ENCODE measurements at places on chromosomes 6 and 20.

- DNase-seq, result no peak
Observed at GRCh38 chr20:40582531-40582930, 106.5 kb downstream of the MAFB start.

DNA sequence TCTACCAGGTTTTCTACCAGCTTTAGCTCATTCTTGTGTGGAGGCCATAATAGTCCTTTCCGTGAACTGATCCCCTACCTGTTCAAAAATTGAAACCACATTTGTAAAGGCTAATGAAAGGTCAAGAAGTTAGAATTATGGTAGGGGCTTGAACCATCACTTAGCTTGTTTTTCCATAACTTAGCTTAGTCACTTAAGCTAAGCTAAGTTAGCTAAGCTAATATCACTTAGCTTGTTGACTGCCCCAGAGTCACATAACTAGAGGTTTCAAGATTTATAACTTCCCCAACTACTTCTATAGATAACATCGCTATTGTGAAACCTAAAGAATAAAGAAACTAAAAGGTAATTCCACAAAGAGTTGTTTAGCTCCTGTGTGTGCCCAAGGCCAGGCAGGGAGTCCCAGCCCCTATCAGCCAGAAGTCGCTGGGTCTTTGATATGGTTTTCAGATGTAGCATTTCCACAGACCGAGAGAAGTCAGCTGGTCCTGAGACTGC is 131.8 kb downstream of the VEGFA start:
- no peak for DNase-seq

- DNase-seq, result no peak
Observed at GRCh38 chr20:54218470-54218869, 10.6 kb downstream of the PFDN4 start.

- DNase-seq, result no peak
Observed at GRCh38 chr6:89122625-89123024, 4.8 kb upstream of the SRSF12 start.

DNA sequence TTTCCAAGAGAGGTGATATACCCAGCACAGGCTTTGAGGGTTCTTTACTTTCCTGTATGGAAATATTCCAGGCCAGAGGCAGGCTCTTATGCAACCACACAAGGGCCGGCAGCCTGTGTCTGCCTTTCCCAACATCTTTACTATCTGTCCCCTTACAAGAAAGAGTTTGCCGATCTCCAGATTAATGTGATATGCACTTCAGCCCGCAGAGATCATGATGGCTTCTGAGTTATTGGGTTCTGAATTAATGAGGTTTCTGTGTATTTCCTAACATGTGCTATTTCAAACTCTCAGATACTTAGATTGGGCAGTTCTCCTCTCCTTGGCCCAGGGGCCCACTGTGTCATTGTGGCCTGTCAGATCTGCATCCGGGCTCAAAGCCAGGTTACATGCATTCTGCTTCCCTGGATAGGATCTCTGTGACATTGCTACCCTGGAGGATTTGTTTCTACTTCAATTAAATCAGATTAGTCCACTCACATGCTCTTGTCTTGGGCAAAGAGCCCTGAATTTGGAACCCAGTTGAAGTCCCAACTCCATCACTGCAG is 56.6 kb downstream of the TGM2 start:
- no peak for DNase-seq

GRCh38 chr6:10487668-10488327 is 33.4 kb upstream of the GCNT2 start:
- no peak for DNase-seq

DNA sequence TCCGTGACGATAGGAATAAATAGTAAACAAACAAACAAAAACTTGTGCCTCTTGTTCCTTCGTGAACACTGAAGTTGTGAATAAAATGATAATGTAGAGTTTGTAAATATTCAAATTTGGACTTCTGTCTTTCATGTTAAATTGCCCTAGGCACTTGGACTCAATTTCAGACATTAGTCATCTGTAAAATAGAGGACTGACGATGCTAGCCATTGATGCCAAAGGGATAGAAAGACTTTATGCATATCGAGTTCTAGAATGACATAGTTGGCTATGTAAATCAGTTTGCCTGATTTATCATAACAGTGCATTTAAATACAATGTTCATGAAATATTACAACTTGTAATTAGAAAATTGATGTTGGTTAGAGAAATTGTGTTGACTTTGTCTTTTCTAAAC is 45.9 kb upstream of the FLRT3 start:
- DNase-seq, result no peak

DNA sequence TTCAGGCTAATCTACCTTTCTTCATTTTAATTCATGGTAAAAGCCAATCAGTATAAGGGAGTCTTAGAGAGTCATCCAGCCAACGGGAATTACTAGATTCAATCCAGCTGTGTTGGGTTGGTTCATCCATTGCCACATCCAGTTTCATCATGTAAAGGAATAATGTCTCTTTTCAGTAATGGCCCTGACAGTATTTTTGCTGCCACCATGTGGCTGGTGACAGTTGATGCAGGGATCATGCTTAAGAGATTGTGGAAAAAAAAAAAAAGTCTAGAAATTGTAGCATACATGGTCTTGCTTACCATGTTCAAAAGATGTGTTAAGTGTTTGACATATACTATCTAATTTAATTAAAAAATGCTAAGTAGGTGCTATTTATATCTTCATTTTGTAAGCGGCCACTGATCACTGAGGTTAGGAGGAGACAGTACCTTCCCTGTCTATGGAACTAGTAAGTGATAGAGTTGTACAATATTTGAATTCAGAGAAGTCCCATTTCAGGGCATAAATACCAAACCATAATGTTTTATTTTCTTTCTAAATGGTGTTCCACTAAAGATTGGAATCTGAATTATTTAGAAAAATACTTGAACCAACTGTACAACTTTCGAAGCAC is 135.9 kb downstream of the KHDRBS2 start:
- no peak for DNase-seq

DNA sequence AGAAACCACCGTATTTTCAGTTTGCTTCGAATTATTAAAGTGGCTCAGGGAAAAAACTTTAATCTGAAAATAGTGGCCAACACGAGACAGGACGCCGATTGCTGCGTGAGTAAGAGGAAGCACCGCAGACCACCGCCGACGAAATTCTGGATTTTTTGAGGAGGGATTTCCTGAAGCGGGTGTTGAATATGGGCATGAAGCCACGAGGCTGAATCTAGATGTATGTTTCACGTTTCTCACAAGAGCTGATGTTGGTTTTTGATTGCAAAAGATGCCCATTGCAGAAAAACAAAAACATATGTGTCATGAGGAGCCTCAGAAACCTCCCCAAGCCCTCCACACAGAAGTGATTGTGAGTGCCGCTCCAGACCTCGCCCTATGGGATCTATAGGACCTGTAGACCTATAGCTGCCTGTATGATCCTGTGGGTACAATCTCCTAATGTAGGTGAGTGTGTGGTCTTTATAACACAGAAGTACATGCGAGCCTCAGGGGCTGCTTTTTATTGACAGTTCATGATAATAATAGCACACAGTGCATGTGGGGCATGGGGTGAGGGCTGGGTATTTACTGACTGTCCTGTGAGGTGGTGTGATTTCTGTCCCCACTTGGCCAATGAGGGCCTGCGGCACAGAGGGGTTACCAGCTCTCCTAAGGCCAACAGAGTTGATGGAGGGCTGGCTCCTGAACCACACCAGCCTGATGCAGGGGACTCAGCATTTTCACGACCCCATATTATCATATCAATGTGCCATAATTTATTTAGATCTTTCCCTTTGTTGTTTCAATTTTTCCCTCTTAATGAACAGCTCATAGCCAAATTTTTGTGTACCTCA is 243.9 kb downstream of the DLL1 start:
- DNase-seq, result no peak

GRCh38 chr6:108009894-108010293 is 51.9 kb upstream of the SEC63 start:
- DNase-seq, result no peak

GRCh38 chr20:34703424-34704176 is 544 bp upstream of the TP53INP2 start:
- DNase-seq, result no peak

DNA sequence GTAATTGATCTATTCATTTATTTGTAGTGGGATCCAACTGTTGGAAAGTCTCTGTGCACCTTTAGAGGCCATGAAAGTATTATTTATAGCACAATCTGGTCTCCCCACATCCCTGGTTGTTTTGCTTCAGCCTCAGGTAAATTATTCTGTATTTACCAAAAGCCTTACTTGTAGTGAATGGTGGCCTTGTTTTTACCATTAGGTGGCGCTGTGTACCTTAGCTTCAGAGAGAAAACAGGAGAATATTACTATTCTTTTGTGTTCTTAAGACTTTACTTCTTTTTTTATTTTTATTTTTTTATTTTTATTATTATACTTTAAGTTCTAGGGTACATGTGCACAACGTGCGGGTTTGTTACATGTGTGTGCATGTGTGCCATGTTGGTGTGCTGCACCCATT is 23.7 kb downstream of the PEX7 start:
- no peak for DNase-seq

GRCh38 chr6:99779631-99780555 is 173.3 kb downstream of the PRDM13 start:
- DNase-seq, result no peak

GRCh38 chr20:49797344-49797615 is 15.3 kb upstream of the SLC9A8 start:
- DNase-seq, result no peak

DNA sequence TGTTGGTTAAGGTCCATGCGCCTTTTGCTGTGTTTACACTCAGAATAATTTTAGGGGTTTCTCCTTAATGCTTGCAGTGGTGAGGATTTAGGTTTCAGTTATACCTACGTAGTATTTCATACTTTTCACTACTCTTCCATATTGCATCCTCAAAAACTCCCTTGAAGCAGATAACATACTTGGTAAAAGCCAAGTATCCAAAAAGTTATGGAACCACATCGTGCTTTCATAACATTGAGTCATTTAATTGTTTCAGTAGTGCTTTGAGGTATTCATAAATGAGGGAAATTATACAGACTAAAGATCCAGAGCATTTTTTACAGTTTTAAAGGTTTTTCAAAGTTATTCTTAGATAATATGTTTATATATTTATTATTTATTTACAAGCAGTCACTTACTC is 4.0 kb upstream of the ATXN1 start:
- DNase-seq, result no peak

DNA sequence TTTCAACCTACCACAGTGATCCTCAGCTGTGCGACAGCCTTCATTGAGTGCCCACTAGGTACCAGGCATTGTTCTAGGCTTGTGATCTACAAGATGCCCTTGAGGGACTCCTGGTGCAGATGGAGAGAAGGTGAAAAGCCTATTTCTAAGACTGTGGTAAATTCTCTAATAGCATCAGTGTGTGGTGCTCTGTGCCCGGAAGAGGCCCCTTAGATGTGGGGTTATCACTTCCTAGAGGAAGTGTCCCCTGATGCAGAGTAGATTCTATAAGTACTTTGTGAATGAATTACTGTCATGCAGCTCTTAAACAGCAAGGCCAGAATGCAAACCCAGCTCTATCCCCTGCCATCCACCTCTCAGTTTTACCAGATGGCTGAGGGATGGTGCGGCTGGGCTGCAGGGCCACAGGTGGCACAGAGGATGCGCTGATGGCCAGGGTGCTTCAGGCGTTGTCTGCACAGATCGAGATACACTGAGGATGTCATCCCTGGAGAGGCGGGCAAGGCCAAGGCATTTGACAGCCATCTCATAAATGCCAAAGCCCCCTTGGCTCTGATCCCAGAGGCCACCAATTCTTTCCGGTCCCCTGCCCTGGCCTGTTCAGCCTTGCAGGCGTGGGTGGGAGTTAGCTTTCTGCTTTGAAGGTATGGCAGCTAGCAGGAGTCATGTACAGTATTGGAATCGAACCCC is 96.7 kb downstream of the TOX2 start:
- DNase-seq, result no peak

DNA sequence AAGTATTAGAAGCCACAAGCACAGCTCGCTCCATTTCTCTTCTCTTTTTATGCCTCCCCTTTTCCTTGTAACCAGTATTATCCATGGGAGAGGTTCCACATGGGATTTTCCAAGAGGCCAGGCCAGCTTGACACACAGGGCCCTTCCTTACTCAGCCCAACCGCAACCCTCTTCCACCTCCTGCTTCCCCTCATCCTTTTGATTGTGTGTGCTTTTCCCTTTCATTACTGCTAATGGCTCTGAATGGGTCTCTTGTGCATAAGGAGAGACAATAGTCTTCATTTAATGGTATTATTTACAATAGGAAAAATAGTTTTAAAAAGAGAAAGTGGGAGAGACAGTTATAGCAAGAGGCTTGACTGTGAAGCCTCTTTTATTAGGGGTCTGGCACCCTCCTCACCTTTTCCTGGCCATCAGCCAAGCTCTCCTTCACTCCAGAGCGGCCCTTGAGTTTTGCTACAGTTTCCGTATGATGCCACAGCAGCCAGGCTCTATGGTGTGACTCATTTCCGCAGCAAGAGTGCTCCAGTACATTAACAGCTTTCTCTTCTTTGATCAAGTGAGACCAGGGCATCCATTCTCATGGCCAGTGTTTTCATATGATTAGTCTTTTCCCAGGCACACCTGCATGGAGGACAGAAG is 579.5 kb downstream of the TFAP2B start:
- no peak for DNase-seq

DNA sequence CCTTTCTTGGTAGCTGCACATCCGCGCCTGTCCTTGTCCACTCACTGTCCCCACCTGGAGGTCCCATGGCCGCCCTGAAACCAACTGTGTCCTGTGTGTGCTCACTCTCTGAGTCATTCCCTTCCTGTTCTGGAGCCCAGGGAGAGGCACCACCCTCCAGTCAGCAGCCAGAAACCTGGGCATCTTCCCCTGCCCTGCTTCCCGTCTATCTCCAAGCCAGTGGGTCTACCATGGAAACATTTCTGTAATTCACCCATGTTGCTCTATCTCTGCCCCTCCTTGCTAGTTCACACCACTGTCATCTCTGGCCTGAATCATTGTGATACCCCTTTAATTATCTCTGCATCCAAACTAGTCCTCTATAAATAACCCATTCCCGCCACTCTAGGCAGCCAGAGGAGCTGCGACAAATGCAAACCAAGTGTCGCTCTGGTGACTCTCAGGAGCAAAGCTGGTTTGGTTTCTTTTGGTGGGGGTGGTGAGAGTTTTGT is 28.8 kb upstream of the SYNJ2 start:
- no peak for DNase-seq

GRCh38 chr6:169069356-169069755 is 184.3 kb downstream of the THBS2 start:
- DNase-seq, result no peak

DNA sequence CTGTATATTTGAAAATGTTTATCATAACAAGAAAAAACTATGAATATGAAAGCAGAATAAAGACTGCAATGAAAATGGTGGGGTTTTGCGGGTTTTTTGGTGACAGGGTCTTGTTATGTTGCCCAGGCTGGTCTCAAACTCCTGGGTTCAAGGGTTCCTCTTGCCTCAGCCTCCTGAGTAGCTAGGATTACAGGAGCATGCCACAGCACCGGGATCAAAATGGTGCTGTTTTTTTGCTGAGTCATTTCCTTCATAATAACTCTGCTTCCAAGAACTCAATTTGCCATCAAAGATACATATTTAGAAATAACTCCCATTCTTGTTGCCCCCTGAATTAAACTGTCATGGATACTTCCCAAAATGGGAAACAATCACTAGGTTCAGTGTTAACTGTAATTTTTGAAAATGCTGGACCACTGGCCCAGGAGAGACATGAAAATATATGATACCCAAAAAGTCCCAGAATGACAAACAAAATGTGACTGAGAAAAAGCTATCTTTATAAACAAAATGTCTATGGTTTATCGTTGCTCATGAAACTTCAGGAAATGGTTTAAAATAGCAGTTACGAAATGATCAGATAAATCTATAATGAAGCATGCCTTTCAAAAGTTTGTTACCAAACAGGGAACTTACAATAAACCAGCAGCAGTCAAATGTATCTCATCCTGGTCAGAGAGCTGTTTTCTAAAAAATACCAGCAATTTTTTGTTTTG is 32.2 kb downstream of the ILRUN start:
- DNase-seq, result no peak

Data from stimulated activated CD8-positive, alpha-beta memory T cell treated with anti-CD3 and anti-CD28 coated beads, Interleukin-7, amount 100 ng/mL, for 24 hours (primary cell).